ENCODE measurements at places on chromosomes 2 and 18. TPM values are rescaled to one million over a fixed set of nuclear protein-coding genes. Genes with fewer than 3 reads are reported as not detected.

GRCh38 chr2:221724631-221725203 is 152.6 kb upstream of the EPHA4 start:
- no peak for DNase-seq

DNA sequence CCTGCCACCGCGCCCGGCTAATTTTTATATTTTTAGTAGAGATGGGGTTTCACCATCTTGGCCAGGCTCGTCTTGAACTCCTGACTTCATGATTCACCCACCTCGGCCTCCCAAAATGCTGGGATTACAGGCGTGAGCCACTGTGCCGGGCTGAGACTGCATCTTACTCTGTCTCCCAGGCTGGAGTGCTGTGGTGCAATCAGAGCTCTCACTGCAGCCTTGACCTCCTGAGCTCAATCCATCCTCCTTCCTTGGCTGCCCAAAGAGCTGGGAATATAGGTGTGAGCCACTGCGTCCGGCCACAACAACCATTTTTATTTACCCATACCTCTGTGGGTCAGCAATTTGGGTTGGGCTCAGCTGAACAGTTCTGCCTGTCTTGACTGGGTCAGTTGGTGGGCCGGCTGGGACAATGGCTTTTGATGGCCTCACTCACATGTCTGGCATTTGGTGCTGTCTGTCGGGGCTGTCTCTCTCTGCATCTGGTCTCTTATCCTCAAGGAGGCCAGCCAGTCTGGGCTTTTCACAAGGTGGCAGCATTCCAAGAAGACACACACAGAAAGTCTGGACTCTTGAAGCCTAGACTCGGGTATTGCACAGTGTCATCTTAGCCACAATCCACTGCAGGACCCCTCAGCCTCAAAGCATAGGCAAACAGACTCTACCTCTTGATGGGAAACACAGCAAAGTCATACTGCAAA is 116.8 kb upstream of the GATA6 start:
- DNase-seq = no peak

- DNase-seq = no peak
Observed at GRCh38 chr2:134351016-134351415, 97.1 kb downstream of the MGAT5 start.

DNA sequence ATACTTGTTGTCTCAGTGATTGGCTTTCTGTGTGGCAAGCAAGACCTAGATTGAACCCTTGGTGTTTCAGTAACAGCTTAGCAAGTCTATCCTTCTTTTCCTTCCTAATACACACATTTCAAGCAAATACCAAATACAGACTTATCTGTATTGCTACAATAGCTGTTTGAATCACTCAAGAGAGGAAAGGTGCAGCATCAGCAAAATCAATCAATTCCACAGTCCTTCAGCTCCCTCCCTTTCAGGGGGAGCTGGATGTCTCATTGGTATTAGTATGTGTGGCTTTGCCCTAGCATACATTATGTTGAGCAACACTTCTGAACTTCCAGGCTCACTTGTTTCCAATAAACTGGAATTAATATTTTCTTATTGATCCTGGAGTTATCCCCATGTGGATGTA is 323.1 kb downstream of the TMX3 start:
- no peak for DNase-seq

- no peak for DNase-seq
Observed at GRCh38 chr2:71130905-71131244, 441 bp downstream of the MPHOSPH10 start.

- DNase-seq = no peak
Observed at GRCh38 chr2:28096421-28096820, 205.9 kb downstream of the BABAM2 start.

CLEC4F gene
- not detected for total RNA-seq

DNA sequence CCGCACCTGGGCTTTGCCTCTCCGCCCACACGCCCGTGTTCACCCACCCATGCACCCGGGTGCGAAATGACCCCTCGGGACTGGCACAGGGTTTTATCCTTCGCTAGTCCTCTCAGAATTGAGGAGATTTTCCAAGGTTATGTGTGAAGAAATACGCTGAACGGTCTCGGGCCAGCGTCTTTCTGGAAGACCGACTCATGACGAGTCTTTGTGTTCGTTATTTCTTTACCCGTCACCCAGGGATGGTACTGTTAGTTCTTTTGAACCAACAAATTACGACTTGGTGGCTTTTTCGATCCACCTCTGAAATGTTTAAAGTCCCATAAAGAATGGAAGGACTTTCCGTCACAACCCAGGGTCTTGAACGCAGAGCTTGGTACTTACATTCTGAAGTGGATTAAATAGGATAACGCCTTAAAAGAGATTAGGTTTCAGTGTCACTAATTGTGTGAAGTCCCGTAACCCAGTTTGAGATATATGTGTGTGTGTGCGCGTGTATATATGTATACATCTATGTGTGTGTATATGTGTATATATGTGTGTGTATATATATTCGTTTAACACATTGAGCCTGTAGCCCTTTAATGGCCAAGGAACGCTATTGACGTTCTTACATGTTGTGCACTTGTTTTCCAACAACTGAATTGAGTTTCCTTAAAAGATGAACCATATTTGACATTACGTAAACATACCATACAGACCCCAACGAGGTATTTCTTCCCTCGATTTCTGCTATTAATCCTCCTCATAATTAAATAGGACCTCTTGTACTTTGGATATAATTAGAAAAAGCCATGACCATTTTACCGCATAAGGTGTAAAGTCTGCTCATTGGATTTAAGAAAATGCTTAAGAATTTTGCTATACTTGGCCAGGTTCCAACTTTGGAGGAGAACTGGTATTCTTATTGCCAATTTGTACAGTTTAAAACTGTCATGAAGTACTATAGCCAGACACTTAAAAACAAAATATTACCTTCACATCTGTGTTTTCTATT is 889 bp downstream of the ZC3H15 start:
- no peak for DNase-seq

GRCh38 chr2:25018681-25019080 is 23.2 kb upstream of the EFR3B start:
- DNase-seq = no peak

LYG2 gene
- not detected for total RNA-seq

REG3G gene
- total RNA-seq = not detected

DNA sequence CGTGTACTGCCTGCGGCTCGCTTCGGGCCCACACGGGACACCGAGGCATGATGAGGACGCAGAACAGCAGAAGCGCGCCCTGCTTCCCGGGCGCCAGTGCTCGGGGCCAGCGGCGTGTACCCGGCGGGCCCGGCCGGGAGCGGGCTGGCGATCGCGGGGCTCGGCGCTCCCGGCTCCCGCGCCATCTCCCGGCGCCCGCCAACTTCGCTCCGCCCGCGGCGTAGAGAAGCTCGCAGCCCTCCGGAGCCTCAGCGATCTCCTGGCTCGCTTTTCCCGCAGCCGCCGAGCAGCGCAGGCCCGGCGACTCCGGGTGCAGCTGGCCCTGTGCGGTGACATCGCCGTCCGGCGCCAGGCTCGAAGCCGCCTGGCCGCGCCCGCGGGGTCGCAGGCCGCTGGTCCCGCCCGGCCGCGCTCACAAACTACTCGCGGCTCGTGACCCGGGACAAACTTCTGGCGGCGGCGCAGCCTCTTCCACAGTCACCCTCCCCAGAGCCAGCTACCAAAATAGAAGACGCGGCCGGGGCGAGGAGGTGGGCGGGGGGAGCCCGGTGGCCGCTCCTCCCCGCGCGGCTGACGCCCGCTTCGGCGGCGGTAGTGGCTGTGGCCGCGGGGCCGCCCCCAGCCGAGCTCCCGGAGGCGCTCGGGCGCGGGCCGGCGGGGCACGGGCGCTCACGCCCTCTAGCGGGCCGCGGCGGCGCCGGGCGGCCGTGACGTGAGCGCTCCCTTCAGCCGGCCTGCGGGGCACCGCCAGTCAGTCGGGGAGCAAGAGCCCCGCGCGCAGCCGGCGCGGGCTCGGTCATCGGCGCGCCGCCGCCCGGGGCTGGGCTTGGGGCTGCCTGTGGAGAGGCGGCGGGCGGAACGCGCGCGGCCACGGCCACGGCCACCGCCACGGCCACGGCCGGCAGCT is at the start of gene PTPRM:
TSS of gene PTPRM (plus strand) at position 750 of the 907 bp plus-strand sequence. CDS start 503 bp downstream, outside the sequence.
- peak; percentile 65 for DNase-seq

IL36RN gene
- total RNA-seq = not detected

DNA sequence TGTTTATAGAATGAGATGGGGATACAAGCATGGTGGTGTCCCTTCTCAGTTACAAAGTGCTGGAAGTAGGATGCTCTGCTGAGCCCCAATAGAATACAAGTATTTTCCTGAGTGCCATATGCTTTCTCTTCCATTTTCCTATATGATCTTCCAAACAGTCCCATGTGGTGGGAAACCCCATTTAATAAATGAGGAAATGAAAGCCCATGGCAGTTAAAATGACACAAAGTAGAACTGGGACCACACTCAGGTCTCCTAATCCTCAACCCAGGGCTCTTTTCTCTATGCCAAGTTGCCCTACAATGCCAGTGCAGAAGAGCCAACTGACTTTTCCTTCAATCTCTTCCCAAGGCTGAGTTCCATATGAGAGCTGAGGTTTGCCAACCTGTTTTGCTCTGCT is 210.2 kb upstream of the FBXO11 start:
- DNase-seq = no peak

GAD1 gene
- total RNA-seq = 3.1 TPM

- DNase-seq = no peak
Observed at GRCh38 chr2:65383541-65384488, 48.6 kb downstream of the SPRED2 start.

DPP4 gene
- 5.1 TPM for total RNA-seq

DNA sequence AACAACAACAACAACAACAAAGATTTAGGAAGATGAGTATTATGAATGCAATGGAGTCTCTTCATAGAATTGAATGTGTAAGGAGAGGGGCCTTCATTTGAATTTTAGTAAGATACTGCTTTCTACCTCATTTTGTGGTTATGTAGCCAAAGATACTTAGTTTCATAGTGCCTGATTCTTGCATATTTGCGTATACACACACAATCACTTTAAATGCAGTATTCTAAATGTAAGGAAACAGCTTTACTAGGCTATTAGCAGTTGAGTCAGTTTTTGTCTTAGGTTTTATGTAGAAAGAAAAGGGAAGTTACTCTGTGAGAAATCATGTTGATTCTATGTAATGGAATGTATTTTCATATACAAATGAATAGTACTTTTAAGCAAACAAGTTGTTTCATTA is 80.5 kb downstream of the HAUS1 start:
- DNase-seq = no peak

DNA sequence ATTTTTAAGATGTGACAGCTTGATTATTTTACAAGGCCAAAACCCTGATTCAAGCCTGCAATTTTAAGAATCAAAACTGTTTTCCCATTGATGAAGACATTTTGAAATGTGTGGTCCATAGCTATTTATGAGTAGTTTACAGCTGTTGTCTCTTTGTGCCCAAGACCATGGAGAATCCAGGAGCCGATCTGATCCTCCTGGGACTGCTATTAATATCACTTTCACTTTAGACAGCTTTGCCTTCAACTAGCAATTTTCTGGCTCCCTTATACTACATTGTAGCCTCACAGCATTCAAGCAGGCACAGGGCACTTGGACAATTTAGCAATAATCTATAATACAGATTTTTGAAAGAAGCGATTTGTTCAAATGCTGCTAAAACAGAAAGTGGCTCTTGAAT is 172.9 kb downstream of the SLC8A1 start:
- no peak for DNase-seq

DNA sequence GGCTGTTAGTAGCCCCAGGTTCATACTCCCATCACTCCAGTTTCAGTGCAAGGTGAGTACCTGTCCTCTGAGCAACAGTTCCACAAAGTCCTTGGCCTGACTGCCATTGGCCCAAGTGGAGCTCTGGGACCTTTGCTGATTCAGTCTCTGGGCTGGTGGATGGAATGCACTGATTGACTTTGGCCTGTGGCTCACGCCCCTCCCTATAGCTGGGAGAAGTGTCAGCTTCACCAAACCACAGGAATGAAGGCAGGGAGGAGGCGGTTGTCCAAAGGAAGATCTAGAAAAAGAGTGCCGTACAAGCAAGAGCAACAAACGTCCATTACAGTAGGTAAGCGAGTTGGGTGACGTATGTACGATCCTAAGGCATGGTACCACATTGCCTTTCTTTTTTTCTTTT is 34.0 kb downstream of the QPCT start:
- DNase-seq = no peak

DNA sequence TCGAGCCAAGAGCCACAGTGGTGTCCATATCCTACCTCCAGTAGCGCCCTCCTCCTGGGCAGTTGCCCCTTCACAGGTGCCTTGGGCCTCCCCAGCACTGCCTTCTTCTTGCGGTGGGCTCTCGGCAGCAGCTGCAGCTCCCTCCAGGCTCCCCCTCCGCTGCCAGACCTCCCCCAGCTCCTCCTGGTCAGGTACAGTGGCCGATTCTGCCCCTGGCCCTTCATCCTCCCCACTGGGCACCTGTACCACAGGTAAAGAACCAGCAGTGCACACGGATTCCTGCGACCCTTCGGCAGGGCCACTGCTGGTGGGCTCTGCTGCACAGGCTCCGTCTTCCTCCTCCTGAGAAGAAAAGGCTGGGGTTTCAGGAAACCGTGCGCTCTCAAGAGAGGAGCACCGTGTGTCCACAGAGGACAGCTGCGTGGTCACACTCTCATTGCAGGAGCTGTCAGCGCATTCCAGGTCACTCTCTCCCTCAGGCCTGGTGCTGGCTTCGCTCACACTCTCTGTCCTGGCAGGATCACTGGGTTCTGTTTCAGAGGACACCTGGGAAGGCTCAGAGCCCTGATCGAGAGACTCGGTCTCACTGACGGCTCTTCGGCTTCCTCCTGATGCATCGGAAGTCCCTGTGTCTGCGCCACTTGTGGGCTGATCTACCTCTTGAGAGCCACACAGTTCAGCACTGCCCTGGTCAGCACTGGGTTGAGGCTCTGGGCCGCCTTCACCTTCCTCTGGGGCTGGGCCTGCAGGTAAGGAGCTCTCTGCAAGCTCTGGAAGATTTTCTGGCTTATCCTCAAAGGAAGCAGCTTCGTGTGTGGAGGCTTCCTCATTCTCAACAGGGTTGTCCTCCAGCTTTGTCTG is 147.4 kb upstream of the STK17B start:
- DNase-seq = no peak

GRCh38 chr2:186884587-186884986 is 35.6 kb upstream of the ZSWIM2 start:
- DNase-seq = no peak

IL36A gene
- not detected for total RNA-seq

All from activated naive CD4-positive, alpha-beta T cell treated with anti-CD3 and anti-CD28 coated beads, Interleukin-2, amount 50 U/mL, for 72 hours (primary cell).